ENCODE measurements at places on chromosomes 11 and 22.

DNA sequence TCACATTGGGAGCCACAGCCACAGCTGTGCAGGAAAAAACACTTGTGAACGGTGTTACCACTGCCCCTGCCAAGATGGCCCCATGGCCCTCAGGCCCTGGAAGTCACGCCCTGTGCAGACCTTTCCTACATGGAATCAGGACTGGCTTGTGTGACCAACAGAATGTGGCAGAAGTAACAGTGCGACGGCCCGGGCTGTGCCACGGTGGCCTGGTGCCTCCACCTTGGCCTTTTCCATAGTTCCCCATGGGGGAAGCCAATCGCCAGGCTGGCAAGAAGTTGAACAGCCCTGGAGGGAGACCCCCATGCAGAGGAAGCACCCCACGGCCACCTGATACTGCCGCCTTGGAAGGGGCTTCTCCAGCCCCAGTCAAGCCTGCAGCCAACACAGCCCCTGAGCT, 48.0 kb downstream of the DHCR7 start:
- DNase-seq = no peak

GRCh38 chr11:45431046-45432018, 145.2 kb upstream of the SYT13 start:
- no peak for DNase-seq

DNA sequence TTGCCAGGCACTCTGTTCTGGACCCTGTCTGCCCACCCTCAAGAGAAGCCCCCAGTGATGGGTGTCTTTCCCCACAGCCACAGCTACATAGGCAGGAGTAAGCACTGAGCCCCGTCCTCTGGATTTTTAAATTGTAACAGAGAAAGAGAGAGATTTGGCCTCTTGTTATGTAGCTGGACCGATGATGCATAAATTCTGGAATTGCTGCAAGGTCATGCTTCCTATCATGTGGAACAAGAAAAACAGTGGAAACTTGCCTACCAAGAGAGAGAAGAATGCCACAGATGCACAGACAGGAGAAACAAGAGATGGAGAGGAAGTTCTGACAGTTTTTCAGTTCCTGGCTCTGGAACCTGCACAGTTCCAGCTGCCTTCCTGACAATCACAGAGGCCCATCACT, 150.2 kb downstream of the ETS1 start:
- DNase-seq = no peak

GRCh38 chr22:48254311-48254873, 1491.9 kb downstream of the TBC1D22A start:
- DNase-seq = no peak

GRCh38 chr22:17823964-17824363, 49.7 kb upstream of the BID start:
- DNase-seq = no peak
